NT2/D1 (cell line): ENCODE measurements at places on chromosomes 3 and 15.

DNA sequence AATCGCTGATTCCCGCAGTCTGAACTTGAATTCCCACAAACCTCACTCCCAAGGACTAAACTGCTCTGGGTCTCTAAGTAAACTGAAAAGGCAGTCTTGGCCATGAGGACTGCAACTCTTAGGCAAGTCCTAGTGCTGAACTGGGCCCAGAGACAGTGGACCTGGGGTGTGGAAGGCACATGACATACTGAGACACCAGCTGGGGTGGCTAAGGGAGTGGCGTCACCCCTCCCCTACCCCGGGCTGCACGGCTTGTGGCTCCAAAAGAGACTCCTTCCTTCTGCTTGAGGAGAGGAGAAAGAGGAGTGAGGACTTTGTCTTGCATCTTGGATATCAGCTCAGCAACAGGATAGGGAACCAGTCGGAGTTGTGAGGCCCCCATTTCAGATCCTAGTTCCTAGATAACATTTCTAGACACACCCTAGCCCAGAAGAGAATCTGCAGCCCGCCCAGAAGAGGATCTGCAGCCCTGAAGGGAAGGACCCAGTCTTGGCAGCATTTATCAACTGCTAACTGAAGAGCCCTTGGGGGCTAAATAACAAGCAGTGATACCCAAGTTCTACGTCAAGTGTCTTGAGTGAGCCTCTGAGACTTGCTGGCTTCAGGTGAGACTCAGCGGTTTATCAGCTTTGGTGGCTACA lies 110.7 kb upstream of the C3orf80 start:
- DNase-seq = no peak

DNA sequence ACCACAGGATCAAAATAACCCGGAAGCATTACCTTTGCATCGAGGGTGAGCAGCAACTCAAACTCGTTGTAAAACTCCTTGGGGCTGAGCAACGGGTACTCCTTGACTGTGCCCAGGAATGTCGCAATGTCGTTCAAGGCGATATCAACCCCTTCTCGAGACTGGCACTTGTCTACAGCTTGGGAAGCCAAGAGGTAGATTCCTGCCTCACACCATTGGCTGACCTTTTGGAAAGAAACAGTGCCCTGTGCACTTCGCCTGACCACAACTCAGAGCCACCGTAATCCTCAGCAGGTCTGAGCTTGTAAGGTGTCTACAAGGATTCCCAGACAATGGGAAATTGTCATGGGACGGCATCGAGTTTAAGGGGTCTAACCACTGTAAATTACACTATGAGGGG lies 43.9 kb downstream of the B3GNT5 start:
- no peak for DNase-seq

DNA sequence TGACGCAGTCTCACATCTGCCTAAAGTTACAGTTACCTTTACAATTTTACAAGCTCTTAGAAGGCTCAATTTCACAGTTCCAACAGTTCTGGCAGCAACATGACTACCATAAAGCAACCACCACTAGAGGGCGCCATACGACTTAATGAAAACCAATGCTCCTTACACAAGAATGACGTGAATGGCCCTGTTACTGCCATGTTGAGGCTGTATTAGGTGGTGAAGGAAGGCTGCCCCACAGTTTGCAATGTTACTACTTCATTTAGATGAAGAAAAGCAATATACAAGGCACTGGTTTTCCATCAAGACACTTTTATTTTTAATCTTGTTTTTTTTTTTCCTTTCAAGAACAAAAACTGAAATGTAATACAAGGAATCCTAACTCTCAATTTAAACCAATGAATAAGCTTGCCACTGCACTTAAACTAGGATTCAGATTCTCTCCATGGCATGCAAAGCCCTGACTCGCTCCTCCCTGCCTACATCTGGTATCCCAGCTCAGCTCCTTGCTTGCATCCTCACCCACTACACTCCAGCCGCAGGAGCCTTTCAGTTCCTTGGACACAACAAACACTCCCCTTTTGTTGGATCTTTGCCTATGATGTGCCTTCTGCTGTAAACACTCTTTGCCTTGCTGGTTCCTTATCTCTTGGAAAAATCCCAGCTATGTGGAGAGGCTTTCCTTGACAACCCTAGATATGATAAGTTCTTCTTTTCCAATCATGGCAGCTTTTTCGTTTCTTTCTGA lies 270.7 kb downstream of the GBE1 start:
- peak; percentile 89 for DNase-seq

DNA sequence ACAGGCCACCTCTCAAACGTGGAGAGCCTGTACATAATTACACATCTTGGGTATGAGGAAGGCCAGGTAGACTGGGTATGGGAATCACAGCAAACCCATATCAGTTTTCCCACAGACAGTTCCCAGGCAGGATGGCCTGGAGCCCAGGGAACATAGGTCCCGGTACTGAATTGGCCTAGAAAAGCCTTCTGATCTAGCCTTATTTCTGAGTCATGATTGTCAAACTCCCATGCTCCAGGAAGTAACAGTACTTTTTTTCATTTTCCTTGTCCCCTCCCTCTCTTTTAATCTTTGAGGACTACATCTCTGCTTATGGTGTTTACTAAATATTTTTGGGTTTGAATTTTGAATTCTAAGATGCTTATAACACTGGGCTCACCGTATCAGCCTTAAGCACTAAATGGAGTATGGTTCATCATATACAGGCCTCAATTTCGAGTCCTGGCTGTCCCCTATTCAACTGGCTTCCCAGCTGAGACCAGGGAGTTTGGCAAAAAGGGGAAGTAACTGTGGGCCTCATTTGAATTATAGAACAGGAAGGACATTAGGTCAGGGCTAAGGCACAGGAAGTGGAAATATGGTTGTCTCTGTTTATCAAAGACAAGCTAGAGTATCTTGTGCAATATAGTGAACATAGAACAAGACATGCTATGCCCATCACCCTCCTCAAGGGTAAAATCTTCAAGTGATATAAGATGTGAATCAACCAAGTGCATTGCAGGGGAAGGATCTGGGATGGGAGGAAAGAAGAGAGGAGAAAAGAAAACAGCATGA lies 494.6 kb downstream of the NTRK3 start:
- DNase-seq = no peak
